ENCODE measurements at places on chromosomes 4 and X.

DNA sequence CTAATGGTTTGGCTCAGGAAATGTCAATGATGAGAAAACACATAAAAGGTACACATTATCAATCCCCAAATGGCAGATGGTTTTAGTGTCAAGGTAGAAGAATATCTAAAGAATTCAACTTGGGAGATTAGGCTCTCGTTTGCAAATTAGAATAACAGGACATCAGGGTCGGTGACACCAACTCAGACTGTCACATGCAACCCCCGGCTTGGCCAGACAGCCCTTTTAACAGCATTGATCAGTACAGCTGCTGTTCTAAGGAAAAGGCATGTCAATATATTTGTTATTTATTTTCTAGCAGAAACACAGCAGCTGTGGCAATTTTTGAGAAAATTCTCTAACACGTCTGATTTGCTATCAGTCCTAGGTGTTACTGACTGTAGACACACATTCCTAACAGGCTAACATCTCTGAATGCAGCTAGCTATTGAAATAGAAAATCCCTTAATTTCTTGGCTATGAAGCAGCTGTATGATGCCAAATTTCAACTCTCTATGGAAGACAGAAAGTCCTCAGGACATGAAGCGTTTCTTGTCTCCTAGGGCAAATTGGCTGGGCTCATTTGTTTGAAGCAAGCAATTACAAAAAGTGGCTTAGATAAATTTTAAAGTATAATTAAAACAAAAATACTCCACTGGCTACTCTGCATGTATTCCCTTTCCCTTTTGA, 269.0 kb upstream of the CXXC4 start:
- DNase-seq = no peak

- no peak for DNase-seq
Measured at GRCh38 chrX:64176876-64177275, 28.6 kb downstream of the AMER1 start.

GRCh38 chrX:12958461-12958860, 16.4 kb upstream of the TMSB4X start:
- no peak for DNase-seq

- peak; percentile 88 for DNase-seq
Measured at GRCh38 chr4:31360786-31361185, 640.6 kb downstream of the PCDH7 start.

GRCh38 chr4:183394166-183394951, 50.1 kb upstream of the CDKN2AIP start:
- no peak for DNase-seq

DNA sequence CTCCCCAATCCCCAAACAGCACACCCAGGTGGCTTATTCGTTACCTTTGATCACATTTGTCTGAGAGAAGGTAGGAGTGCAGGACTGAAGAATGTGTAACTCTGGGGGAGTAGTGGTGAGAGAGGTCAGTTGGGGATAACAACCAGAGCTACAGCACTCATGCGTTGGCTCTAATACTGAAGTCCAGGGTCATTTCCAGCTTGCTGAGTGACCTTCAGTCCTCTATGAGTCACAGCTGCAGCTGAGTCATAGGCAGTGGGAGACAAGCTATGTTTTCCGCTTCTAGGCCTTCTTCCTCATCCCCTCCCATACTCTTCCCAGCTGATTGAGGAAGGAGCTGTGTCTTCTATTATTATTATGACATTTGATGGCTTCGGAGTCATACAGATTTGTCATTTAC, 31.6 kb upstream of the CT47C1 start:
- DNase-seq = peak; percentile 48

DNA sequence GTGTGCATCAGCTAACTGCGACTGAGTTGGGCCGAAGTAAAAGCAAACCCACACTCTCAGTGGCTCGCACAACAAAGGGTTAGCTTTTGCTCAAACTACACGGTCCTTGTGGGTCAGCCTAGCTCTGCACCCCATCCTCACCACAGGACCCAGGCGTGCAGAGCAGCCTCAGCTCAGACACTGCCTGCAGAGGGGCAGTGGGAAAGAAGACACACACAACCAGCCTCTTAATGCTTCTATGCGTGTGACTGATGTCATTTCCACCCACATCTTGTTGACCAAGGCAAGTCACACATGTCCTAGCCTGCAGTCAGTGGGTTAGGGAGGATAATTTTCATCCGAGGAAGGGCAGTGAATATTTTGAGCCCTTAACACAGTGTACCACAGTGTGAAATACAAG, 40.5 kb downstream of the HMGB2 start:
- no peak for DNase-seq

GRCh38 chr4:164379694-164380093, 374.2 kb upstream of the SMIM31 start:
- no peak for DNase-seq

DNA sequence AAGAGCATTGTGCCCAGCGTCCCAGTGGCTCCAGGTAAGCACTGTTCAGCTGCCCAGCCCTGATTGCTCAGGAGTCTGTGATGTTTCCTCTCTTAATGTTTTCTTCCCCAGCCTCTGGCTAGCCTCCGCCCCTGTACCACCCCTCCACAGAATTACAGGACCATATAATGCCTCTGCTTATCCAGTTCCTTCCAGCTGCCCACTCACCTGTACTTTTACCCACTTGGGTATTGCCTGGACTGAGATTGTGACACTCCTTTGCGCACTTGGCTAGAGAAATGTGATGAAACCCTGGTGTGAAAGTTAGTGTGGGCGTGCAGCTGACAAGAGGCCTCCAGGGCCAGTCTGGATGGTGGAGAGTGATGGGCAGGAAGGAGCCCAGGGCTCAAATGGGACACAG, at the start of gene AWAT2:
Gene AWAT2, minus strand, starts transcription at position 14 of the 400 bp plus-strand sequence. Its CDS starts 6 bp downstream, at position 8.
- no peak for DNase-seq

GRCh38 chr4:120319046-120319767, 252.6 kb upstream of the MAD2L1 start:
- DNase-seq = no peak

DNA sequence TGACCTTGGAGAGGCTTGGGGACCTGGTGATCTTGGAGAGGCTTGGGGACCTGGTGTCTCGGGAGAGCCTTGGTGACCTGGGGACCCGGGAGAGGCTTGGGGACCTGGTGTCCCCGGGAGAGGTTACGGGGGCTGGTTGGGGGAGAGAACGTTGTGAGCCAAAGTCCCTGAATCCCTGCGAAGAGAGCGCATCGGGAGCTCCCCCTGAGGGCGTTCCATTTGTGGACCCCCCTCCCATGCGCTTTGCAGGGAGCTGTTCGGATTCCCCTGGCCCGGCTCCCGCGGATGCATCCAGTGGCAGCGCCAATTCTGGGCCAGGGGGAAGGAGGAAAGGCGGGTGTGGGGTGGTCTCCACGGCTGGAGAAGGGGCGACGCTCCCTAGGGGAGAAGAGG, 13.3 kb downstream of the SHOX start:
- no peak for DNase-seq

DNA sequence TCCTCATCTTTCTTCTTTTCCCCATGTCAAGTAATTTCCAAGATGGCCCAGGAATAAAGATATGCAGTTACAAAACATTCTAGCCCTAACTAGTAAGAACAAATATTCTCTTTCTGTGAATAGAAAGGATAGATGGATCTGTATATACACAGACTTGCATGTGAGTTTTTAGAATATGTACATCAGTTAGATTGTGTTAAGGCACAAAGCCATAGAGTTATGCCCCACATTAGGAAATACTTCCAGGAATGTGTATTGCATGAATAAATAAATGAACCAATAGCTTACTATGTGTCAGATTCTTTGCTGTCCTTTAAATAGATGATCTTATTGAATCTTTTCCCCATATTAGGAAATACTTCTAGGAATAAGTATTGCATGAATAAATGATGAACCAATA, 46.0 kb upstream of the TMPRSS11E start:
- peak; percentile 23 for DNase-seq

DNA sequence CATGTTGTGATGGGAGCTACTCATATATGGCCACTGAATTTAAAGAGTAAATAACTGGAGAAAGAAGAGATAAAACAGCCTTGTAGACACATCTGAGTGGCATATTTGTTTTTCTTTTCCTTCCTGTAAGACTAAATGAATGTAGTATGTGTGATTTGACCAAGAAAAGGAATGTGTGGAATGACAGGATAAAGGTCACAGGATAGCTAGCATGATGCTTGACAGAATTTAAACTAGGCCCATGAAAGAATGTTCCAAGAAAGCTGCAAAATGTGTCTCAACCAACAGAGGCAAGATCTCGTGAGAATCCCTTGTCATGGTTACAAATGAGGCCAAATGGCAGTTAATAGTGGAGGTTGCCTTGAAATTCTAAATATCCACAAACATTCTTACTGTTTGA, 137.0 kb downstream of the KCNIP4 start:
- DNase-seq = peak; percentile 59
